Thoracic aorta (tissue), 2 donors: ENCODE measurements at places on chromosomes 2 and 18. TPM values are rescaled to one million over a fixed set of nuclear protein-coding genes. Genes with fewer than 3 reads are reported as not detected.

Gene CASP8
- total RNA-seq = 11.5 TPM

Gene PMAIP1
- total RNA-seq = not detected

Gene KATNAL2
- 5.6 TPM for total RNA-seq

Gene FAP
- 37.6 TPM for total RNA-seq

Gene CCDC121
- 2.5 TPM for total RNA-seq

Gene TMEM178A
- total RNA-seq = 6.5 TPM

Gene MEP1B
- not detected for total RNA-seq

Gene GPR155
- total RNA-seq = 6.6 TPM

Gene OR6B2
- total RNA-seq = not detected

Gene IL36RN
- not detected for total RNA-seq

GRCh38 chr2:204060841-204061240 lies 124.3 kb downstream of the ICOS start:
- no peak for DNase-seq

DNA sequence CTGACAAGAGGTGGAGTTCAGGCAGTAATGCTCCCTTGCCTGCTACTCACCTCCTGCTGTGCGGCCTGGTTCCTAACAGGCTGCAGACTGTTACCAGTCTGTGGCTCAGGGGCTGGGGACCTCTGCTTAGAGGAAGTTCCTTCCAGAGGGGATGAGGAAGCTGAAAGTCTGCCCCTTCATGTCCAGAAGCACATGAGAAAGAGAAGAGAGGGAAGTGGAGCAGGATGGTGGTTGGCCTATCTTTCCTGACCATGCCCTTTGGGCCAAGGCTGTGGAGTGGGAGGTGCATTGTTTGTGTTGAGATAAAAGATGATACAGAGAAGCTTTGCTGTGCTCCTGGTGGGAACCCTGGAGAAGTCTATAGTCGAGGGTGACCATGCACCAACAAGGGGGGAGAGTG lies 112.5 kb downstream of the LPIN1 start:
- no peak for DNase-seq

DNA sequence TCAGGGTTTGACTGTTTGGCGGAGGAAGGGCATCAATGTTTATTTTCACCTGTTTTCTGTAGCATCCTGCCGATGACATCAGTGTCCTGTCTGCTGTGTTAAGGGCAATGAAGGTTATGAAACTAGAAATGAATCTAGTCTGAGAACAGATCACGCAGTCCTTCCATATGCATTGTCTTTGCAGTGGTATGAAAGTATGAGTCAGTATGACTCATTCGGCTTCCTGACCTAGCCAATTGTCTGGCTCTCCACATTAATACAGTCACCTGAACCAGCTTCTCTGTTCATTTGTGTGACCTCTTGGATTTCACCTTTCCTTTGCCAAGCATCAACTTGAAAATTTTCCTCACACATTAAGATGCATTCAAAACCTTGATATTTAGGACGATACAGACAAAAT lies 353.8 kb downstream of the RND3 start:
- no peak for DNase-seq

DNA sequence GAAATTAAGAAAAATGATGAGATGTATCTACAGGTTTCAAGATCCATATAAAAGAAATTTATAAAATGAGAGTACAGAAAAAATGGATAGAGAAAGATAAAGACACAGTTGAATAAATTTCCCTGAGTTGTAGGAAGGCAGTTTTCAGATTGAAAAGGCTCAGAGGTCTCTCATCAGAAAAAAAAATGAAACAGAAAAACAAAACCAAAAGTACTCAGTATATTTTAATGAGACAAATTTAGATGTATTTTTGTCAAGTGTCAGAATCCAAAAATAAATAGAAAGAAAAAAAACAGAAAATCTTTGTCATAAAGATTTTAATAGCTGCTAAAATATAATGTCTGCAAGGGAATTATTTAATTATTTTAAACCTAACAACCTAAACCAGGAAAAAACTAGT lies 520.5 kb downstream of the KCNJ3 start:
- no peak for DNase-seq

DNA sequence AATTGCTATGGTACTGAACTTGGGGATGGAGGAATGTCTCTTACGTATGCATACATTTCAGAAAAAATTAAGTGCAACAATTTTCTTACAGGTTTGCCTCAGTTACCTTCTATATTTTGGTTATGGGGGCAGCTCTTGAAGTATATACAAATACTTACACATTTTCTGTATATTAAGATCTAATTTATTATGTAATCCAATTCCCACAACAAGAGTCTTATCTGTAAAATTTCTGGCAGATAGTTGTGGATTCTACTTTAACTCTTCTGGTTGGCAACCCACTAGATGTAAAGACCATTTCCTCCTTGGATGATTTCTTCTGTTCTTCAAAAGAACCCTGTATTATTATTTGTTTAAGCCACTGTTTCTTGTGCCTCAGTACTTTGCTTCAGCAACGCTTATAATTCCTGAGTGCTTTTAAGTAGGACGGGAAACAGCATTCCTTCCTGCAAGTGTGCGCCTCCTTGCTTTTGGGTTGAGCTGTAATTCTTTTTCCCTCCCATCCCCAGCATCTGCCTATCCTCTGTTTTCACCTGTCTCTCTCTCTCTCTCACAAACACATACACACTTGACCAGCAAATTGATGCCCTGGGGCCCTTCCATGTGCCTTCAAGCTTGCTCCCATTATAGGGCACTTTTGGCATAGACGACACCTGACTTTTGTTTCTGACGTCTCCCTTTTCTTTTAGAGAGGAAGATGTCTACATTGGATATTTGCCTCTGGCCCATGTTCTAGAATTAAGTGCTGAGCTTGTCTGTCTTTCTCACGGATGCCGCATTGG lies 61.4 kb downstream of the ACSL3 start:
- no peak for DNase-seq

DNA sequence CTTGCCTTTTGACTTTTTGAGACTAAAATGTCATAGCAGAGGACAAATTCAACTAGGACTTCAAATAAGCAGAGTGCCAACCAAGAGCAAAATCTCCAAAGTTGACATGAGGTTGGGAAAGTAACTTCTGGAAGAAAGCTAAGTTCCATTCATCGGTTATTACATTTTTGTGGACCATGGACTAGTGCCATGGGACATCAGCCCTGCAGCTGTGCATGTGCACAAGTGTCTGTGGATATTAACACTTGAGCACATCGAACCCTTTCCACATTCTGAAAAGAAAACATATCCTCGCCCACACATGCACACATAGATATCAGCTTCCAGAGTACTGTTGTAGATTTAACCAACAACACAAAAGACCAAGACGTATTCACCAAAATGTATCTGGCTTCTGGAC lies 262.6 kb downstream of the NYAP2 start:
- no peak for DNase-seq

DNA sequence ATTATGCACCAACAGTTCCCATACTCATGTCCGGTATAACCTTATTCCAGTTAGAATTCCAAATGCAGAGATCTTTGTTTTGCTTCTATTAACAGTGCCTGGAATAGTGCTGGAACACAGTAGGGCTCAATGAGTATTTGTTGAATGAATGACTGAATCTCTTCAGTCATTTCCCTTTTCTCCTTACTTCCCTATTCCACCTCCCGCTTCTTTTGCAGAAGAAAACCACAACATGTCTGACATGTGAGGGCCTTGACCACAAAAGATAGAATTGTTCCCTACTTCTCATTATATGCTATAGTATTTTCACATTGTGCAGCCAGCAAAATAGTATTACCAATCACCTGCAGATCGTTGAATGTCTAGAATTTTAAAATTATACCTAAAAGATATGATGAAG lies 19.5 kb upstream of the HNRNPLL start:
- DNase-seq = no peak

DNA sequence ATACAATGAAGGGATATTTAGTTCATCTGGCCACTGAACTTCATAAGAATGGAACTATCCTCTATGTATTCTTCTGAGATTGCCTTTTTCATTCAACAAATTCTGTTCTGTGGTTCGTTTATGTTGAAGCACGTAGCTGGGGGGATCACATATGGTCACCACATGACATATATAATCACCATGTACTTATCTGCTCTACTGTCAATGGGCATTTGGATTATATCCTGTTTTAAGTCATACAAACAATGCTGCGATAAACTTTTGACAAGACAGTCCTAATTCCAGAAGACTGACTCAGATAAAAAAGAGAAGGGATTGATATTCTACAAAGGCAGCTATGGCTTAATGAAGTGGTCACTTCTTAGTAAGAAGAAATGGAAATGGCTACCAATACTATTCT lies 116.0 kb upstream of the CCDC195 start:
- no peak for DNase-seq

DNA sequence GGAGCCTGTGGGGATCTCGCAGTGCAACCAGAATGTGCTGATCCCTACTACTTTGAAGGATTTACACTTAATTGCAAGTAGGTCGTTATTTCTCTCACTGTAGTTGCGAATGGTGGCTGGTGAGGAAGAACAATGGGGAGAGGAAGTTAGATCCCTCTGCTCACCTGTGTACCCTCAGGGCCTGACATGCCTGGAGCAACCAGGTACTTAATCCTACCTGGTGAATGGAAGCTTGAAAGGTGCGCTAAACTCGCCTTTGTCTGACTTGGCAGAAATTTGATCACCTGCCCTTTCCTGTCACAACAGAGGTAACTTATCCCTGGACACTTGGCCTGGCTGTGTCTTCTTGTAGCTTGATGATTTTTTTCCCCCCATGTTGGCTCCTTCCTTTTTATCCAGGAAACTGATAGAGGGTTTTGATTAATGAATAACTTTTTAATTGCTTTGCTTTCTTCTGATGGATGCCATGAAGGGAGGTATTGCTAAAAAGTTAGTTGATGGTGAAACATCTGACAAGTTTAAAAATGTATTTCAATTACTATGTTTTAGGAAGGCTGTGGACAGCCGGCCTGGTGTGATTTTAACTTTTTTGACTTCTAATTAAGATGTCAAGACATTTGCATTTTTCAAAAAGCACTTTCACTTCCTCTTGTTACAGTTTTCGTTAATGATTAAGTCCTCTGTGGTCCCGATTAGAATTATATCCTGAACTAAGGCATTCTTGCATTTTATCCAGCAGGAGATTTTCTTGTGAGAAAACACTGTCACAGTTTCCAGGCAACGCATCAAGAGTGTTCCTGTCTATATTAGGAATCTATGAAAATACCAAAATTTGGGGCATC lies 9.2 kb downstream of the SGPP2 start:
- no peak for DNase-seq

DNA sequence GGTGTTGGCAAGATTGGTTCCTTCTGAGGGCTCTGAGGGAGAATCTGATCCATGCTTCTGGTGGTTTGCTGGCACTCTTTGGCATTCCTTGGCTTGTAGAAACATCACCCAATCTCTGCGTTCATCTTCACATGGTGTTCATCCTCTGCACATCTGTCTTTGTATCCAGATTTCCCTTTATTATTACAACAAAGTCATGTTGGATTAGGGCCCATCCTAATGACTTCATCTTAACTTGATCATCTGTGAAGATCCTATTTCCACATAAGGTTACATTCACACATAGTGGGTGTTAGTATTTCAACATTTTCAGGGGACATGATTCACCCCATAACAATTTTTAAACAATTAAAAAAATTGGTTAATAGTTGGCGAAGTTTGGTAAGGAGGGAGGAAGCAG lies 177.4 kb upstream of the CWC22 start:
- no peak for DNase-seq

GRCh38 chr18:42813570-42813969 lies 301.9 kb downstream of the RIT2 start:
- no peak for DNase-seq

DNA sequence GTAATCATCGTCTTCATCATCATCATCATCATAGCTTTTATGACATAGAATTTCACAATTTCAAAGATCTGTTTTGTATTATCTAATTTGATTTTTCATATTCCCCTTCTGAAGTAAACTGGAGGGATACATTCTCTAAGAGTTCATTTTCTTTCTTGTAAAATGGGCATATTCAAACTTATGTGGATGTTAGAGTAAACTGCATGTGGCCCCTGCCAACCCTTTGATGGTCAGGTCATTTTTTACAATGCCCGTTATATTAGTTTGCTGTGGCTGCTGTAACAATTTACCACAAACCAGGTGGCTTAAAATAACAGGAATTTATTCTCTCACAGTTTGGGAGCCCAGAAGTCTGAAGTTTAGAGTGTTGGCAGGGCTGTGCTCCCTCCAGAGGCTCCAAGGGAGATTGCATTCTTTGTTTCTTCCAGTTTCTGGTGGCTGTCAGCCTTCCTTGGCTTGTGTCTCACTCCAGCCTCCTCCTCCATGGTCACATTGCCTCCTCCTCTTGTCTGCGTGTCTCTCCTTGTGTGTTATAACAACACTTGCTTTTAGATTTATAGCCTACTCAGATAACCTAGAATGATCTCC lies 127.5 kb upstream of the MMADHC start:
- DNase-seq = no peak

GRCh38 chr2:30994227-30995056 lies 143.8 kb downstream of the GALNT14 start:
- no peak for DNase-seq

- no peak for DNase-seq
Measured at GRCh38 chr18:3604235-3604497, 154.2 kb downstream of the TGIF1 start.

GRCh38 chr2:65456886-65457285 lies 24.5 kb upstream of the SPRED2 start:
- DNase-seq = no peak

DNA sequence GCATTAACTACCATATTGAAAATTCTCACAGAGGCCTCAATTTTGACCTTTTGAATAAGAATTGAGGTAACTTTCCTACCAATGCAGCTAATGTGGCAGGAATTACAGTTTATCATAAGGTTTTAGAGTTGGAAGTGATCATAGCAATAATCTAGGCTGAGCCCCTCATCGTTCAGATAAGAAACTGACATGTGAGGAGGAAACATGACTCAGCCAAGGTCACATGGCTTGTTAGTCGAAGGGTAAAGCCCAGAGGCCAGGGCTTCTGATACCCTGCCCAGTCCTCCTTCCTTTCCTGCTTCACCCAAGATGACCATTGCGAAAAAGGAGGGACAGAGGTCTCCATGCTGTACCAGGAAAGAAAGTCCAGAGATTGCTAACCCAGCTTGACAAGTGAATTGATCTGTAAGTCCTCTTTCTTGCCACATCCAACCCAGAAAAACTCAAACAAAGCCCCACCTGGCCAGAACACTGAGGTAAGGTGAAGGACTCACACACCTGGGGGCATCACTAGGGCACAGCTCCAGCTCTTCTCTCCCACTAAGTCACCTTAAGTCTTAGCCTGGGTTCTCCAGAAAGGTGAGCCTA lies 174.8 kb downstream of the EN1 start:
- DNase-seq = no peak

DNA sequence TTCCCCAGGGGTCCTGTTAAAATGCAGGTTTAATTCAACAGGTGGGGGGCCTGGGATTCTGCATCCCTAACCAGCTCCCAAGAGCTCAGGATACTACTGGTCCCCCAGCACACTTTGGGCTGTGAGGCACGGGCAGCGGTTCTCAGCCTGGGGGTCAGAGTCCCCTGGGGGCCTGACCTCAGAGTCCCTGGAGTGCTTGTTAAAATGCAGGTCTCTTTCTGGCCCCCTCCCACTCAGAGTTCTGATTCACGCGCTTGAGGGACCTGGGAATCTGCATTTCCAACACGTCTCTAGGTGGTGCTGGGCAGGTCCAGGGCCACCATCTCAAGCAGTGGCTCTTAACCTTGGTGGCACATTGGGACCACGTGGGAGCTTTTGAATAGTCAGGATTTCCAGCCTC lies 2.8 kb upstream of the OTOS start:
- no peak for DNase-seq
